ENCODE measurements at places on chromosomes 16 and 17.
A peak's percentile ranks its signal among the peaks of the same experiment; 100 is the strongest.

- DNase-seq = peak; percentile 67
These were observed 2.0 kb upstream of the PSMB3 start for GRCh38 chr17:38750312-38751121.

GRCh38 chr17:44307387-44308186 lies 814 bp upstream of the RUNDC3A start:
- DNase-seq = peak; percentile 74

GRCh38 chr17:83113381-83113780 lies 34.0 kb downstream of the METRNL start:
- no peak for DNase-seq

DNA sequence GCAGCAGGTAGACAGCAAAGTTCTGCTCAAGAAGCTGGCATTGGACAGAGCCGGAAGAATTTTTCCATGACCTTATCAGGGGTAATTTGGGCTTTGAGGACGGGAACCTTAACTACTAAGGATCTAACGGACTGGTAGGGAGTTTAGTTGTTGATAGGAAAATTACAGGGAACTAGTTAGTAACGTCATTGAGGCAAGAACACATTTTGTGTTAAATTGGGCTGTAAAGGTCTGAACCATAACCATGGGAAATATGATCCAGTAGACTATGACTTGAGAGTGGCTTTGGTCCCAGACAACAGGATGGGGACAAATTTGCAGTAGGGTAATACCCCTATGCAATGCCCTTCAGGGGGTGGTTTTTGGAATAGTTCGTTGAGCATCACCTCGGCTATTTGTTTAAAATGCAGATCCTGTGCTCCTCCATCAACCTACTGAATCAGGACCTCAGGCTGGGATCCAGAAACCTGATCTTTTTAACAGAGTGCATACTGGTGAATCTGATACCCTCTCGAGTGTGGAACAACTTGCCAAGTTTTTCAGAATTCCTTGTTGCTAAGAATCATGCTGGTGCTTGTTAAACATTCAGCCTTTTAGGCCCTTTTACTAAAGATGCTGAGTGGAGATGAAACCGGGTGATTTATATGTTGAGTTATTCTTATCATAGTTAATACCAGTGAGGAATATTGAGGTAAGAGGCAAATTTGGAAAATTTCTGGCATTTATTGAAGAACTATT lies 255.1 kb downstream of the MAP2K6 start:
- DNase-seq = no peak

GRCh38 chr17:45367216-45367615 lies 50.4 kb upstream of the MAP3K14 start:
- no peak for DNase-seq

- no peak for DNase-seq
These were observed 92.5 kb downstream of the N4BP1 start for GRCh38 chr16:48517493-48517892.

DNA sequence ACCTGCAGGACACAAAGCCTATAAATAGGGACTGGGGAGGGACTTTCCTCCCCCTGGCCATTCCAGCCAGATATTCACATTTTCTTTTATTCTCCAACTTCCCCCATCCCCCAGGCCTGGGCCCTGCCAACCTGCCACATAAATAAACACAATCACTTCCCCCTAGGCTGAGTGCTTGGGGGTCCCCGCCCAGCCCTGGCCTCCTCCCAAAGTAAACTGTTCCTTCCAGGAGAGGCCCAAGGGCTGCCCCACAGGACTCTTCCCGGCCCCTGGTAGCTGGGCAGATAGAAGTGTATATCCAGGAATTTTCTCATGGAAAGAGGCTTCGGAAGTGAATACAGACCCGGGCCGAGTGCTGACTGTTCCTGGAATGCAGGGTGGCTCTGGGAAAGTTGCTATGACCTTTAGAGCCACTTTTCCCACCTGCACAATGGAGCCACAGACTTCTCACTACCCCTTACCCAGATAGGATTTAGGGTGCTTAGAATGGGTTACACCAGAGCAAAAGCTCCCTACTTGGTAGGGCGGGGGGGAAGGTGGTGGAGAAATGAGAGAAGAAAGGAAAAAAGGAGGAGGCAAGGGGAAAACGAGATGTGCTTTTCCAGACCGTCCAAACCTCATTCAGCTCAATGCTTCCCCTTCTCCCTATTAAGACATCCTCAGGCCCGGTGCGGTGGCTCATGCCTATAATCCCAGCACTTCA lies 8.5 kb downstream of the CSF3 start:
- no peak for DNase-seq

DNA sequence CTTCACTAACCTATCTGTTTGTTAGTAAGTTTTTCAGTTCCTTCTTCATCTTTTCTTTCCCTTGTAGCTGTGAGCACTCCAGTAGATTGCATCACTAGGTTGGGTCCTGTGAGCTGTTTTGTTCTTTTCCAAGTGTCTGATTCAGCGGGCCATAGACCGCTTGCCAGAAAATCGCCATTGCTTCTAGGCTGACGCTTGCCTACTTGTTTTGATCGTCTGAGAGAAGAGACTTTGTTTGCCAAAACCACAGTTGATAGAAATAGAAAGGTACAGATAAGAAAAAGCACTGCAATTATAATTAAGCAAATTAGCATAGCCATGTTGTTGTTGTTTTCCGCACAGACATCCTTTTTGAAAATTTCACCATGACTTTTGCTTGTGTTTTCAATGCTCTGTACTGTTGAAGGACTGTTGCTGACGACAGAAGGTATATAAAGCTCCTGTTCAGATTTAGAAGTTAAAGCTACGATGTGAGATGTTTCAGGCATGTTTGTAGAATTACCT lies 3.1 kb downstream of the EVI2A start:
- DNase-seq = no peak

DNA sequence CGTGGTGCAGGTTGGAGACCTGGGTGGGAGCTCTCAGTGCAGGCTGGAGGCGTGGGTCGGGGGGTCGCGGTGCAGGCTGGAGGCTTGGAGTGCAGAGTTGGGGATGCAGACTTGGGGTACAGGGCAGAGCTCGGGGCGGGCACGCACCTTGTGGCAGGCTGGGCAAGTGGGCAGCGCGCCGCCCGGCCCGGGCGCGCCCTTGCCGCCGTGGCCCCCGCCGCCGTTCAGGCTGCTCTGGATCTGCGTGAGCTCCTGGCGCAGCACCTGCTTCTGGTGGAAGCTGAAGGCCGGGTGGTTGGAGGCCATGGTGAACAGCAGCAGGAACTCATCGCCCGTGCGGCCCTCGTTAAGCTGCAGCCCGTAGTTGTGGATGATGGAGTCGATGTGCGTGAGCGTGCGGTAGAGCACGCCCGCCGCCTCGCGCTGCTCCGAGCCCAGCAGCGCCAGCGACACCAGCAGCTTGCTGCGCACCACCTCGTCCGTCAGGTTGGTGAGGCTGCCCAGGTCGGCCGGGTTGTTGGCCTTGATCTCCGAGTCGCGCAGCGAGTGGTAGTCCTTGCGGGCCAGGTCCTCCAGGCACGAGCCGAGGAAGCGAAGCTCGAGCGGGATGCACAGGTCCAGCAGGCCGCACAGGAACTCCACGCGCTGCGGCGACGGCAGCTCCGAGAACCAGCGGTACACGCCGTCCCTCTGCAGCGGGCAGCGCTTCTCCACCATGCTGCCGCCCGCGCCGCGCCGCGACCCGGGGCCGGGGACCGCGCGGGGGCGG lies 1.1 kb downstream of the ZCCHC14 start:
- DNase-seq = no peak

DNA sequence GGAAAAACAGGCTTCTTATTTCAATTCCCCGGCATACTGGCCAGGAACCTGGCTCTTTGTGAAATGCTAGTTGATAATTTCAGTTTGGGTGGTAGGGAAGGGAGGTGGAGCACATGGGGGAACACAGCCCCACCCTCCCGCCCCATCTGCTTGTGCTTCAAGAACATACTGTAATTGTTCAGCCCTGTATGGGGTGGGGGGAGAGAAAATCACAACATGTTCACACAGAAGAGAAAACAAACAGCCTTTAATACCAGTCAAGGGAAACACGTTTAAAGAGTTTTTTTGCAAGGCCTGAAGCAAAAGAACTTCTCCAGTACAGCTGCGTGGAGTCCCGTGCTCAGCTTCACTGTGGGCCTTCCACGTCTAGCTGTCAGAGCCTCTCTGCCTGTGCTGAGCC lies 59.7 kb downstream of the SHISA6 start:
- no peak for DNase-seq

- DNase-seq = no peak
These were observed 166.3 kb upstream of the FOXF1 start for GRCh38 chr16:86343796-86344585.

GRCh38 chr17:82960419-82961271 lies 118.8 kb upstream of the METRNL start:
- DNase-seq = no peak

DNA sequence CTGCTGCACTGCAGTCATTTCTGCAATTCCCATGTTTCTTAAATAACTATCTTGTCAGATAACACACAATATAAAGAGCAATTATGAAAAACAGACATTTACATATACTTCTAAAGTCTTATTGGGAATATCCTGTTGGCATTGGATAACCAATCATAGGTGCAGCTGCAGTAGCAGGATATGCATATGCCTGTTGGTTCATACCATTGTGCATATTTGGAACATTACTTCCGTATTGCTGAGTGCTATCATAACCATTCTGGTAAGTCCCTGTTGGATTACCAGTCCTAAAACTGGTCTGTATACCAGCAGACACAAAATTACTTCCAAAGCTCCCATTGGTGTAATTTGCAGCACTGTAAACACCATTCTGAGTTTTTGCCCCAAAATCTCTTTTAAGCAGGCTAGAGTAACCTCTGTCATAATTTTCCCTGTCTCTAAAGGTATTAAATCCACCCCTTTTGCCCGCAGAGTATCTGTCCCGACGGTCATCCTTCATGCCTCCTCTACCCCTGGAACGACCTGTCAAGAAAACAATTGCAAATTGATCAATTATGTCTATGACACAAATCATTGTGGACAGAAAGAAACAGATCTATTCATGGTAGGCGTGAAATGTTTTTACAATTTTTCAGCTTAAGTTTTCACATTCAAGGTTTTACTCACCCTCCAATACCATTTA lies 3.1 kb upstream of the POLG2 start:
- DNase-seq = peak; percentile 21

GRCh38 chr17:59619035-59619297 lies 729 bp upstream of the CLTC start:
- no peak for DNase-seq

GRCh38 chr17:30517786-30518185 lies 40.6 kb downstream of the GOSR1 start:
- no peak for DNase-seq

- DNase-seq = no peak
These were observed 38.8 kb upstream of the BHLHA9 start for GRCh38 chr17:1231456-1231855.

GRCh38 chr16:56115817-56116576 lies 75.3 kb upstream of the GNAO1 start:
- DNase-seq = no peak
